ENCODE measurements at places on chromosomes 2 and 18.

DNA sequence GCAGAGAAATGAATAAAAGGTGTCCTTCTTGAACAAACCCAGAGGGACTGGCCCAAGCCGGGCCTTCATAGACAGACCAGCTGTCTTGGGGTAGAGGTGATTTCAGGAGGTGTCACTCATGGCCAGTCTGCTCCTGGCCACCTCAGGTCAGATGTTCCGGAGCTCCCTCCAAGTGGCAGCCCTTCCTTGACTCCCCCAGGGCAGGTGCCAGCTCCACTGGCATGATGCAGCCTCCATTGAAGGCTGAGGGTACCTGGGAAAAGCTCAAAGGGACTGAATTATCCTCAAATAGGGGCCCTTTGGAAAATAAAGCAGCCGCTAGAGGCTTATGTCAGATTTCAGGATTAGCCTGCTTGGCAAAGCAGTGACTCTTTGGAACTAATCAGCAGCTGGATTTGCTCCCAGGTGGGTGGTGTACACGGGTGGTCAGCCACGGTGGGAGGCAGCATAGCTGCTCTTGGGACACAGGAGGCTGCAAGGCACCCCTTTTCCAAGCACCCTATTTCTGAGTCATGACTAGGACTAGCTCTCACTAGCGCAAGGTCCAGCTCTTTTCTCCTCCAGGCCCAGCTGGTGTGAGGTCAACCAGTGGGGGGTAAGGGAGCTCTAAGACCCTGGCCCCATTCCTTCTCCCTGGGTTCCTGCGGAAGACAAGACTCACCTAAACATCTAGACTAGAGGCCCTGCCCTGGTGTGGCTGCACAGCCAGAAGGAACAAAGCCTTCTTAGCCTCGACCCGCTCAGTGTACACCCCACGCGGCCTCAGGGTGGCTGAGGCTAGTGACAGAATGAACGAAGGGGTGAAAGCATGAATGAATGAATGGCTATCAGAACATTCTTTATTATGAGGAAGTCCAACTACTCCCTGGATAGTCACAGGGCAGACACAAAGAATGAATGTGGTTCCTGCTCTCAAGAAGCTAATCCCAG lies 29.3 kb downstream of the HS1BP3 start:
- no peak for DNase-seq

- no peak for DNase-seq
These were observed 20.7 kb downstream of the DTNA start for GRCh38 chr18:34730774-34731173.

DNA sequence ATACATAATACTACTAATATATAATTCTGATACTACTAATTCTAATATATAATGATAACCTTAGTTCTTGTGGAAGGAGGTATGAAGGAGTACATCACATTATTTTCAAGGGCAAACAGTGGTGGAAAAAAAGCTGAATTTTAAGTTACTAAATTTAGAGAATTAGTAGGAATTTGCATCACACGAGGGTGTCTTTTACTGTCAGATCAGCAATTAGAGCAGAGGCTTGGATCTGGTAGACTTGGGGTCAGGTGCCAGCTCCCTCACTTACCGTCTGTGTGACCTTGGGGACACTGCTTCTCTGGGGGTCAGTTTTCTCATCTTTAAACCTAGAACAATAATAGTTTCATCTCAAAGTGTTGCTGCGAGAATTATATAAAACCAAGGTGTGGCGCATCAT lies 114.1 kb upstream of the NEDD4L start:
- DNase-seq, result no peak

DNA sequence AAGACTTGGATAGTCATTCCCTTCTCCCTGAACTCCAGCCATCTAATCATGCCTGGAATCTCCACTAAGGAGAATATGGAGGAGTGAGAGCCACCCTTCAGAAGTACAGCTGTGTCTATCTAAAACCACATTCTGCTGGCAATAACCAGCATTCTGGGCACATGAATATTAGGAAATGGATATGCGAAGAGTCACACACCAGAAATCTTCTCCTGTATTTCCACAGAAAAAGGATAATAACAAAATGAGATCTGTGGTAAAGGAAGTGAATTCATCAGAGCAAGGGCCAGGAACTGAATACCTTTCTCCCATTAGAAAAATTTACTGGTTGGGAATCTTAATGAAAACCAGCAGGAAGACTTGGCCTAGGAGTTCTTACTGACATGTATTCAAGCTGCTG lies 218.8 kb downstream of the SCG2 start:
- no peak for DNase-seq

- no peak for DNase-seq
These were observed 97.1 kb downstream of the COL5A2 start for GRCh38 chr2:189082376-189082975.

DNA sequence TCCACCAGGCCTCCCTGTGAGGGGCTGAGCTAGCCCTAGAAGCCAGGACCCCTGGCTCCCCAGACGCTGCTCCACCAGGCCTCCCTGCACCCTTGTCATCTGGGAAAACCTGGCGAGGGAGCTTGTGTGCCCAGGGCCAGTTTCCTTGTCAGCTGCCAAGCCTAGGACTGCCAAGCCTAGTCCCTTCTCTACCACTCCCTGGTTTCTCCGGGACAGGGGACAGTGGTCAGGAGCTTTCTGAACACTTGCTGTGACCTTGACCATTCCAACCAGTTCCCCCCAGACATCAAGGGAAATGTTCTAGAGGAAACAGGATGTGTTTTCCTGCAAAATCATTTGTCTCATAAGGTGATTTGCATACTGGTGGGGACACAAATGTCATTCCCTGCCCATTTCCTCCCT lies 41.3 kb upstream of the MRPL33 start:
- DNase-seq, result no peak

DNA sequence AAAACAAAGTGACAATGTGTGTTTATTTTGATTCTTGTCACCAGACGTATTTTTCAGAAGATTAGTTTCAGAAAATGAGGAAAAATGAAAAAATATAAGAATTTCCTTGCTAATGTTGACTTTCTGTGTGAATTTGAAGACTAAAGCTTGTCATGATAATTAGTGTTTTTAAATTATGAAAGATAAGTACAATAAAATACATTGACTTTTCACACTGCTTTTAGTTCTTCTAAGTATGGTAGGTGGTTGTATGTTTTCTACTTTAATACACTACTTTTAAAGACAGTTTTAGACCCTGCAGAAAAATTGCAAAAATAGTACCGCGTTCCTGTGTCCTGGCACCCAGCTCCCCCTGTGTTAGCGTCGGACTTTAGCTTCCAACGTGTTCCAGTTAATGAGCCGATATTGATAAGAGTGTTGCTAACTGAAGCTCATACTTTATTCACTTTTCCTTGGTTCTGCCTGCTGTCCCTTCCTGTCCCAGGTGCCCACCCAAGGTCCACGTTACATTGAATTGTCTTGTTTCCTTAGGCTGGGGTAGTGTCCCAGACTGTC lies 695 bp downstream of the RBFA start:
- no peak for DNase-seq

DNA sequence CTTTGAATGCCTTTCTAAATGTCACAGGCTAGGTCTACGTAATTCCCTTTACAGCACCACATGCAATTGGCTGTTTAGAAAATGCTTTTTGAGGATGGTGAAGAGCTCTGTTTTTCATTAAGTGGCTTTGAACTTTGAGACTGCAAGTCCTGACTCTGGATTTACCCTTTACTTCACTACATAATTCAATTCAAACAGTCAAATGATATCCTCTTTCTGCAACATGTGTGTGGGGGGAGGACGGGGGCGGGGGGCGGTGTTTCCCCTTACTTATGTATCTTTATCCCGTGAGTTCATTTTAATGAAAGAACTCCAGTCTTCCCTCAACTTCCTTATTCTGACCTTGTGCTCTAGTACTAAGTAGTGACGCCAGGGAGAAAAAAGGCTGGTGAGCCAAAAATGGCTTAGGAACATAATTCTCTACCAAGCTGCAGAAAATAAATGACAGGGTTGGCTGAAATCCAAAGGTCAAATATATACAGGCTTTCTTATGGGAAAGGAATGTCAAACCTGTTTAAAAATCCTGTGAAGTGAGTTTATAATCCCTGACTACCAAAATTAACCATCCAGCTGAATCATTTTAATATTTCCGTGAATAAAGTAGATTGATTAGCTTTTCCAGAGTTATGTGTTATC lies 119.6 kb downstream of the SLC8A1 start:
- DNase-seq, result no peak

GRCh38 chr2:64114063-64114911 lies 29.9 kb downstream of the PELI1 start:
- DNase-seq, result peak; percentile 49

DNA sequence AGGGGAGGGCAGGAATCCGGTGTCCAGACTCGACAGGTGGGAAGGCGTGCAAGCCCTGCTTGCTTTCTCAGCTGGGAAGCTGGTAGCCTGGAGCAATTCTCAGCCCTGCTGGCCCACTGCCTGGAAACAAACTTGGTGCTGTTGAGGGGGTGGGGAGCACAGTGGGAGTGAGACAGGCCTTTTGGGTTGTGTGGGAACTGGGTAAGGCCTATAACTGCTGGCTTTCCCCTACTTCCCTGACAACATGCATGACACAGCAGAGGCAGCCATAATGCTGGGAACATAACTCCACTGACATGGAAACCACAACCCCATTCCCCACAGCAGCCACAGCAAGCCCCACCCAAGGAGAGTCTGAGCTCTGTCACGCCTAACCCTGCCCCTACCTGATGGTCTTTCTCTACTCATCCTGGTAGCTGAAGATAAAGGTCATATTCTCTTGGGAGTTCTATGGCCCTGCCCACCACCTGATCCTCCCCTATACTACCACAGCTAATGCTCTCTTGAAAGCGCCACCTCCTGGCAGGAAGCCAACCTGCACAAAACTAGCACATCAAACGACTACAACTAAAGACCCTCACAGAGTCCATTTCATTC lies 122.9 kb upstream of the ACVR1C start:
- DNase-seq, result peak; percentile 11

DNA sequence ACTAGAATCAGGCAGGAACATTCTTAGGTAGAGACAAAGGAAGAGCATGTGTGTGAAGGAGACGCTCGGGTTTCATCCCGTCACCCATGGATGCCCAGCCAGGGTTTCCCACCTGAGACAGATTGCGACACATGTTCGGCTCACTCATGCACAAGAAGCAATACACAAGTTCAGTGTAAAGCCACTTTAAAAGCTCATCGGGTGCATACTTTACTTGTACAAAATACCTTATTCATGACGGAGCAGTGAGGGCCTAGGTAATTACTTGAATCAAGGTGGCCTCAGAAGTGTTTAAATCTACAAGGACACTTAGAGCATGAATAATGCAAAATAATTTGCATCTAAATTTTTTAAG lies 42.0 kb downstream of the ZEB2 start:
- DNase-seq, result no peak

DNA sequence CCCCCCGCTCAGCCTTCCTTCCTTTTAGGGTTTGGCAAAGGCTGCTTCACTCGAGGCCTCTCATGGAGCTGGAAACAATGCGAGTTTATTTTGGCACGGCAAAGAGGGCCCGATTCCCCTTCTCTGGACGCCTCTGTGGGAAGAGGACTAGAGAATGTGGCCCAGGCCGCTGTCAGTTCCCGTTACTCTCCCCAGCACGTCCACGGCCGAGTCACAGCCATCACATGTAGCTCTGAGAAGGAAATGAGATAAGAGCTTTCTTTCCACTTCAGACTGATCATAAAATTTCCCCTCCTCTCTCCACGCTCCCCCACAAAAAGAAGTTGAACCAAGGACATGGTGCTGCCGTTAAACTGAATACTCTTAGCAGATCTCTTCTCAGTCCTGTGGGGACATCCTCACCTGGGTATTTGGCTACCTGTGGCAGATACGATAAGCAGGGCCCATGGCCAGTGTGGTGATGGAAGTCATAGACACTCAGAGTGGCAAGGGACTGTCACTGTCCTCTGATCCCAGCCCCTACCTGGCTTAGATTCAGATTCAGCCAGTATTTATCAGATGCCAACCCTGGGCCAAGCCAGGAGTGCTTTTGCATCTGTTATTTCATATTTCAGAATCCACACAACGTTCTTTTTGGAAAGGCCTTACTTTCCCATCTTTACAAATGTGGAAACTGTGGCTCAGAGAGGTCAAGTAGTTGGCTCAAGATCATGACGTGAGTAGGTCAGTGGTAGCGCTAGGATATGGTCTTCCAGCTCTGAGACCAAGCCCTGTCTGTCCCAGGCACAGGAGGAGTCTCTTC lies 101.2 kb downstream of the MCFD2 start:
- DNase-seq, result no peak

DNA sequence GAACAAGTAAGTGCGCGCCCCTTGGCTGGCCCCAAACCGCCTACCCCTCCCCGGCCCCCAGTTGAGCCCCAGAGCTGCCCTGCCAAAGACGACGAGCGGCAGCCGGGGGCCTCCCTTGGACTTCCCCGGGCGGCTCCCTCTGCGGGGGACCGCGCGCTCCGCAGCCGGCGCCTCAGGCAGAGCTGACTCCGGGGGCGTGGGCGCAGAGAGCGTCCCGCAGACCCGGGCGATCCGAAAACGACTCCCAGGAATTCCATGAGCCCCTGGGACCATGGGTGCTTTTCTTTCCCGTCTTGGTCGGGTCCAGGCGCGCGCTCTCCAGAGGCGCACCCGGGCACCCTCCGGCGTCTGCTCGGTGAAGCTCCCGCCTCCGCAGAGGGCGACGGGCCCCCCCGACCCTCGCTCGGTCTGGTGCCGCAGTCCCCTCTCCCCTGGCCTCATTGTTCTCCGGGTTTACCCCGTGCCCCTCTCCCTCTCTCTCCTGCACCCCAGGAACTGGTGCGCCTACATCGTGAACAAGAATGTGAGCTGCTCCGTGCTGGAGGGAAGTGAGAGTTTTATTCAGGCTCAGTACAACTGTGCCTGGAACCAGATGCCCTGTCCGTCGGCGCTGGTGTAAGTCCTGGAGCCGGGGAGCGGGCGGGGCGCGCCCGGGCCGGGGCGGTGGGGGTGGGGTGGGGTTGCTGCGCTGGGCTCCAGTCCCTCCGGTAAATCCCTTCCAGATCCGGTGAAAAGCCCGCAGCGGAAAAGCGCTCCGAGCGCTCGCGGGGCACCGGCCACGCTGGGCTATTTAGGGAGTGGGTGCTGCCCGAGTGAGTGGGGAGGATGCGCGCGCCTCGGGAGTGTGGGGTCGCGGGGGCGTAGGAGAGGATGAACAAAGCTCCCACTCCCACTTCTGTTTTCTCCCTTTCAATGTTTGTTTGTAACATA lies 776 bp downstream of the EMILIN2 start:
- DNase-seq, result peak; percentile 22

- peak; percentile 63 for DNase-seq
These were observed 181.7 kb downstream of the ANAPC1 start for GRCh38 chr2:111702119-111702803.

DNA sequence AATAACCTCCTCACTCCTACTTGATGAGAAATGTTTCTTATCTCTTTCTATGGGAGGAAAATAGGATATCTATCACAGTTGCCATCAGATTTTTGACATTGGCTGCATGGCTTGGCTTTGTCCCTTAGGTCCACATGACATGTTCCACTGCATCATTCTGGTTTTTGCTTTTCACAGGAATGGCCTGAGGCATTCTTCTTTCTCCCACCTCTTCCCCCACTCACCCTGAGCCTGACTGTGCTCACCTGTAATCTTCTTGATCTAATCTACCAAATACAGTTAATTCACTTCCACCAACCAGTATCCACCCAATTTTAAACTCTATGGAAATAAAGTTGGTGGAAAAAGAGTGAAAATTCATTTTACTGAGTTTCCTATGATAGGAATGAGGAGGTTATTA lies 763.5 kb upstream of the CELF4 start:
- no peak for DNase-seq

- DNase-seq, result no peak
These were observed 8.2 kb upstream of the INPP1 start for GRCh38 chr2:190335225-190335559.

- no peak for DNase-seq
These were observed 105.4 kb downstream of the POLR1A start for GRCh38 chr2:86000131-86000937.

GRCh38 chr2:96320728-96321622 lies 4.1 kb upstream of the ITPRIPL1 start:
- no peak for DNase-seq

All from CD4-positive, alpha-beta T cell treated with Interleukin-21 for 1 hour (primary cell).